Muscle of leg (tissue), 16 donors: ENCODE measurements at places on chromosomes 13 and 19. TPM values are rescaled to one million over a fixed set of nuclear protein-coding genes. Genes with fewer than 3 reads are reported as not detected.

DNA sequence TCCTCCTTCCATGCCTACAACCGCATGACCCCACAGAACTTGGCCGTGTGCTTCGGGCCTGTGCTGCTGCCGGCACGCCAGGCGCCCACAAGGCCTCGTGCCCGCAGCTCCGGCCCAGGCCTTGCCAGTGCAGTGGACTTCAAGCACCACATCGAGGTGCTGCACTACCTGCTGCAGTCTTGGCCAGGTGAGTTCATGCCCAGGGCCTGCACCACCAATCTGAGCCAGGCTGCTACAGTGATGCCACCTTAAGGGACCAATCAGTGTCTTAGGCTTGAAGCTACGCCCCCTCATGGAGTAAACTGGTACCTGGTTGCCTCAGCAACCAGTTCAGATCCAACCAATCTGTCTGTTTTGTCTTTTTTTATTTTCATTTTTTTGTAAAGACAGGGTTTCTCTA, 5.2 kb downstream of the SYDE1 start:
- H3K27me3 ChIP-seq: no peaks in the 10 kb centered on the region
- no peak overlapping the region for H3K27ac ChIP-seq
- DNase-seq: no peak
- H3K36me3 ChIP-seq: peaks cover 74% of the 10 kb centered on the region

SIGLEC9 gene
- total RNA-seq: 0.53 TPM

- peak overlapping the region; percentile 68 for H3K4me3 ChIP-seq
- no peaks in the 10 kb centered on the region for H3K36me3 ChIP-seq
- no peak overlapping the region for H3K27ac ChIP-seq
Observed at GRCh38 chr13:75636436-75637180, 478 bp downstream of the LMO7 start.

DNA sequence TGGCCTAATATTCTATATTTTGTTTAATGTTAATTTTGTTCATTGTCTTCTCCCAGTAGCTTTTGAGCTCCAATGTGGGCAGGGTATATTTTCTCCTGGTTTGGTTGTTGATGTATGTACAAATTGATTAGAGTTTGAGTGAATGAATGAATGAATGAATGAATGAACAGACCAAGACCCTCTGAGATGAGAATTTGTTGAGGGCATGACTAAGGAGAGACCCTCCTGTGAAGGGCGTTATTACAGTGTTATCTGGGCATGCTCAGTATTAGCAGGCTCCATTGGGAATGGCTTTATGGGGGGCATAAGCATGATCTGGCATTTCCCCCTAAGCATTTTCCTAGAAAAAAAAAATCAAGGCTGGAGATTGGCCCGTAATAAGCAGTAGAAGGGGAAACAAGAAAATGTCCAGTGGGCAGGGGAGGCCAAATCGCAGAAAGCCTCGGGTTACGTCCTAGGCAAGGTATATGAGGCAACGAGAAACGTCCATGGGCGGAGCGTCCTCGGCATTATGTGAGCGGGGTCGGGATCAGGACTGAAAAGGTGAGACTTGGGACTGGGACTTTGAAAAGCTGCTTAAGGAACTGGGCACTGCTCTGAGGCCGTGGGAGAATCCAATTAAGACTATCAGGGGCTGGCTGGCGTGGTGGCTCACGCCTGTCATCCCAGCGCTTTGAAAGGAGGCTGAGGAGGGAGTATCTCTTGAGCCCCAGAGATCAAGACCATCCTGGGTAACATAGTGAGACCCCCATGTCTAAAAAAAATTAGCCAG, 904 bp upstream of the ARHGAP33 start:
- H3K36me3 ChIP-seq: peaks cover 15% of the 10 kb centered on the region
- H3K4me3 ChIP-seq: peak overlapping the region; percentile 24
- H3K4me1 ChIP-seq: peaks cover 21% of the 10 kb centered on the region
- no peak overlapping the region for H3K27ac ChIP-seq
- no peak for DNase-seq

- no peaks in the 10 kb centered on the region for H3K36me3 ChIP-seq
- peaks cover 90% of the 10 kb centered on the region for H3K27me3 ChIP-seq
Observed at GRCh38 chr19:1468274-1468820, 10.7 kb downstream of the C19orf25 start.

CD33 gene
- total RNA-seq: 2.3 TPM

- H3K27me3 ChIP-seq: no peaks in the 10 kb centered on the region
- peak overlapping the region; percentile 13 for H3K27ac ChIP-seq
- no peak for DNase-seq
- peaks cover 78% of the 10 kb centered on the region for H3K4me1 ChIP-seq
Observed at GRCh38 chr19:15286688-15287365, 45.5 kb downstream of the BRD4 start.

MBD3L2 gene
- total RNA-seq: not detected

DNA sequence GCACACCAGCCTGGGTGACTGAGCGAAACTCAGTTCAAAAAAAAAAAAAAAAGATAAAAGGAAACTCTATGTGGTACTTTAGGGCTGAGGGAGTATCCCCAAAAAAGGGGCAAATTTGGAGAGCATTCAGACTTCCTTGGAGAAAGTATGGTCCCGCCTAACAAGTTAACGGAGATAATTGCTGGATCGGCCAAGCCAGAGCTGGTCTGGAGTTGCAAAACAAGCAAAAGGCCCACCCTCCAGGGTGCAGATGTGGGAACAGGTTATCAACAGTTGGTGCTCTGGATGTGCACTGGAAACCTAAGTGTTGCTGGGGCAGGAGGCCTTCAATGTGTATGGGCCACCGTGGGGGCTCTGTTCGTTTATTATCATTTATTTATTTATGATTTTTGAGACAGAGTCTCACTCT, 2.8 kb downstream of the IQCN start:
- peaks cover 22% of the 10 kb centered on the region for H3K4me1 ChIP-seq
- no peak overlapping the region for H3K27ac ChIP-seq
- DNase-seq: peak; percentile 83
- no peaks in the 10 kb centered on the region for H3K27me3 ChIP-seq
- peaks cover 45% of the 10 kb centered on the region for H3K36me3 ChIP-seq

- peaks cover 2% of the 10 kb centered on the region for H3K27me3 ChIP-seq
- no peak for DNase-seq
- no peak overlapping the region for H3K27ac ChIP-seq
Observed at GRCh38 chr19:30566681-30567420, 194.7 kb downstream of the ZNF536 start.

DNA sequence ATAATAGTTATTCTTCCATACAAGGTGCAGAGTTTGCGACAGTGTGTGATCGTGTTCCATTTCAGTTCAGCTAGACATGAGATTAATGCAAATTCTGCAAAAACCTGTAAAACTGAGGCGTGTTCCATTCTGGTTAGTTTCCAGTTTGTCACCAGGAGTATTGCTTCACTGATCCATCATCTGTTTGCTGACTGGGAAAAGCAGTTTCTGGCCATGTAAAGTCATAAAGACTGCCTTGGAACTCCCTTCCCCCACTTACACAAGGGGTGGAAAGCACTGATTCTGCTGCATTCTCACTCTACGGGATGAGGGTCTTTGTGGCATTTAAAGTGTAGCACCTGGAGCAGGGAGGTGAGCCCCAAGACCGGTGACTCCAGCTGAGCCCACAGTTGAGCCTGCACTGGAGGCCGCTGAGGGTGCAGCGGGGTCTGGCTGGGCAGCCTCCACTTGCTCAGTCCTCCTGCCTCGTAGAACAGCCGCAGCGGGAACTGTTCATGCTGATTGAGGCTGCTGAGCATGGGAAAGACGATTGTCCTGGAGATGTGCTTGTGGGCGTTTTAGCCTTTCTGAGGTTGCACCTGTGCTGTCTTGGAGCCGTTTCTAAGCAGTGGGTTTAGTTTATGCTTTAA, 2.0 kb downstream of the ZNF57 start:
- H3K27ac ChIP-seq: no peak overlapping the region
- H3K27me3 ChIP-seq: no peaks in the 10 kb centered on the region
- no peaks in the 10 kb centered on the region for H3K36me3 ChIP-seq
- H3K4me3 ChIP-seq: no peak overlapping the region
